Stimulated activated CD8-positive, alpha-beta memory T cell treated with anti-CD3 and anti-CD28 coated beads, Interleukin-15, amount 100 ng/mL, for 1 hour (primary cell): ENCODE measurements at places on chromosomes 12 and 14.

DNA sequence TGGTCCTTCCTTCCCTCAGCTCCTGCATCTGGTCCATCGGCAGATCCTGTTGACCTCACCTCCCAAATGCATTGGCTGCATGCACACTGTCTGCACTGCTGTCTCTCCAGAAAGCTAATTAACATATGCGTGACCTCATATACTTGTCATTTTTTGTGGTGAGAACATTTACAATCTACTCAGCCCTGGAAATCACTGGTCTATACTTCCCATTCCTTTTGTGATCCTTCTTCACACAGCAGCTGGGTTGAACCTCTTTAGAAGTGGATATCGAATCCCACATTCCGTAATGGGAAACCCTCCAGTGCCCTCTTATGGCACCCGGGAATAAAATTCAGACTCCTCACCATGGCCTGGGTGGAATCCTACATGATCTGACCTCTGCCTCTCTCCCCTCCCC is 45.0 kb downstream of the SMOC1 start:
- DNase-seq = no peak

DNA sequence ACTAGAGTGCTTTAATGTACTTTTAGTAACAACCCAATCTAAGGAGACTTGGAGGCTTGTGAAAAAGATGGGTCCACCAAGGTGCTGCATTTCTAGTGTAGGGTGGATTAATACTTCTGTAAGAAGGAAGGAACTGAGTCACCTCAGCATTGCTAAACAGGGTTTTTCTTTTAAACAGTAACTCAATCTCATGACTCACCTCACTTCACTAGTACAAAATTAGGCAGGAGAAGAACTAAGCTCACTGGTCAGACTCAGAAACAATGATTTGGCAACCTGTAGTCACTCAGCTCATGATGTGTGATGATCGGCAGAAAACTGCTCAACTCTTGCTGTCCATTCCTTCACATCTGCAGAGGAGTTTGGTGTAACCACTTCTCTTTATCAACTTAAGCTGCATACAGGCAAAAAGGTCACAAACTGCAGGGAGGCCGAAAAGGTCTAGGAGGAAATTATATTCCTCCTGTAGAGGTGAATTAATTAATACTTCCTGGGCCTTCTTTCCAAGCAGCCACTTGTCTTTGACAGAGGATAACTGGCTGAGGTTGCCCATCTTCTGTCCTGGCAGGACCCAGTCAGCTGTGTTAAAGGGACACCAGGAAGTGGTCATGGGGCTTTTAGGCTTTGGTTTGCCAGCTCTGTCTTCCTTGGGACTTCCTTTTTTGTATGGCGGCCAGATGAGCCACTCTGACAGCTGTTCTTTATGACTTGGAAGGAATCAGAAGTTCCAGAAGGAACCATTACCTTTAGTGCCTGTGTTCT is 466.9 kb downstream of the FUT8 start:
- DNase-seq = no peak

DNA sequence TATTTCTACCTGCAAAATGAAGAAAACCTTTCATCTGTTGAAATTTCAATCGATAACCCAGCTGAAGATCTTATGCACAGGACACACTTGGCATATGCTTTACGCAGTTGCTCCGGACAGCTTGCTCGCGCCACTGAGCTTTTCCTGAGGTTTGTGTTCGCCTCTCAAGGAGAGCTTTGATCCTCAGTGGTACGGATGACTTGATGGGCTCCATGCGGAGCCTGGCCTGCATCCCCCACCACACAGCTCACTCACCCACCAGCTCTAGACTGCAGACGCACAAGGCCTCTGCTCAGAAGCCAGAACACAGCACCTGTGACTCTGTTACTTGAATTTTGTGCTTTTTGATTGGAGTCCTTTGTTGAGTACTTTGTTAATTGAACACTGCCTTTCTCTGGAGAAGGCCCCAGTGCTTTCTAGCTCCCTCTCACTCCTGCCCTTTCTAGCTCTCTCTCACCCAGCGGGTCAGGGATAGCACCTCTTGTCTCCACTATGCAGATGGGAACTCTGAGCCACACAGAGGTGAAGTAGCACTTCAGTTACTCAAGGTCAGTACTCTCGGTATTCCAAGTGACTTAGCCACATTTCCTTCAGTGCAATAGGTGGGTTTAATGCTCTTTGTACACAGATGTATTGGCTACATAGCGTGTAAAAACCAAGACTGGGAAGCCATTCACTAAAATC is 52.1 kb downstream of the TBC1D30 start:
- DNase-seq = no peak

DNA sequence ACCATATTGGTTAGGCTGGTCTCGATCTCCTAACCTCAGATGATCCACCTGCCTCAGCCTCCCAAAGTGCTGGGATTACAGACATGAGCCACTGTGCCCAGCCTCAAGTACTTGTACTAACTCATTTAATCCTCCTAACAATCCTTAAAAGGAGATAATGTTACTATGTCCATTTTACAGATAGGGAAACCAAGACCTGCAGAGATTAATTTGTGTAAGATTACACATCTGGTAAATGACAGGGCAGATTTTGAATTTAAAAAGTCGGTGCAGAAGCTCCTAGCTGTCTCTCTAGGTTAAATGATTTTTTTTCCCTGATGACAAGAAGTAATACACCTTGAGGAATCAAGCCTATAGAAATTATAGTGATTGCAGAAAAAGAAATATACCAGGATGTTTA is 13.7 kb upstream of the HECTD1 start:
- DNase-seq = no peak

GRCh38 chr12:131176266-131176665 is 222.6 kb downstream of the ADGRD1 start:
- no peak for DNase-seq

- DNase-seq = no peak
Measured at GRCh38 chr14:34359420-34360117, 102.5 kb downstream of the SPTSSA start.
